M059J (cell line): ENCODE measurements at places on chromosomes 2 and 18. TPM values are rescaled to one million over a fixed set of nuclear protein-coding genes. Genes with fewer than 3 reads are reported as not detected.

GRCh38 chr18:49613141-49613640, 51.3 kb downstream of the LIPG start:
- peak; percentile 27 for DNase-seq

- no peak for DNase-seq
Observed at GRCh38 chr2:83873110-83873509, 586.0 kb downstream of the SUCLG1 start.

DNA sequence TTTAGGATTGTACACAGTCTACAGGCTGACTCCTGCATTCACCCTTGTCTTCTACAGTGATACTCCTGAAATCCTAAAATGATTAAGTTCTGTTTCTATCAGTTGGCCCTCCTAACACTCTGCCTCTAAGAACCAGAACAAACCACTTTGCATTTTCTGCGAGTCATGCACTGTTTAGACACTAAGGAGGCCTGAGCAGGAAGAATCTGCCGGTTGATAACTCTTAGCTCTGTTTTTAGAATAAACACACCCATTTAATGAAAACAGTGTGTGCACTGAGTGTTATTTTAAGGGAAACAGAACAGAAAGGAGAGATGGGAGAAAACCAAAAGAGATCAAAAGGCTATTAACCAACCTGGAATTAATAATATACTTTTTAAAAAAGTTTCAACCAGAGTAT, 22.9 kb upstream of the SSB start:
- peak; percentile 43 for DNase-seq

GRCh38 chr2:65021709-65022108, 32.5 kb downstream of the SLC1A4 start:
- DNase-seq = no peak

- DNase-seq = no peak
Observed at GRCh38 chr2:42890791-42891355, 98.5 kb upstream of the HAAO start.

DNA sequence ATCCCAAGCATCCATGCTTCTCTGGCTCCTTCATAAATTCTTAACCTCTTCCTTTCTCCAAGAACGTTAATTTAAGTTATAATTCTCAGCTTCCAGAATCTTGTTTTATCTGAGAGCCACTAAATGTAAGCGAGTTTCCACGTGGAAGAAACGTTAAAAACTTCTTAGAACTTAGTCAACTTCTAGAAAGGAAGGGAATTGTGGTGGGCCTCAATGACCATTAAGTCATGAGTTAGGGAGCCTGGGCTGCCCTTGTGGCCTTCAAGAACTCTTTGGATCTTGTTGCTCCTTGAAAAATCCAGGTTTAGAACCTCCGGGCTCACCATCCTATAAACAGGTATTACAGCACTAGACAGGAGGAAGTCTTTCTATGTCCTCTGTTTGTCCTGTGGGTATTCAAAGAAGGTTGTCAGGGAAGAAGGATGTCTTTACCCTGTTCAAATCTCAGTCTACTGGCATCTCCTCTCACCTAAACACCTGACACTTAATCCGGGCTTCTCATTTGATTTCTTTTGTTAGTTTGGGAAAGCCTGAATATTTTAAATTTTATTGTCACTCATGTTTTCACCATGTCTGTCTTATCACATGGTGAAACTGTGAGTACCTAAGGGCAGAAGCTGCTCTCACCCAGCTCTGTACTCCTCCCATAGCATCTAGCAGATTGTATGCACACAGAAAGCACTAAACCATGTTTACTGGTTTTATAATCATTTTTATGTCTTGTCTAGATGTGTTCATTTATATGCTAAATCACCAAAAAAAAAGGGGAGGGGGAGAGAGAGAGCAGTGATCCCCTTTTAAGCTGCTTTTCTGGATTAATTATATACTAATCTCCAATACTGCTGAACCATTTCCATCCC, 6.3 kb downstream of the RND3 start:
- DNase-seq = no peak

DNA sequence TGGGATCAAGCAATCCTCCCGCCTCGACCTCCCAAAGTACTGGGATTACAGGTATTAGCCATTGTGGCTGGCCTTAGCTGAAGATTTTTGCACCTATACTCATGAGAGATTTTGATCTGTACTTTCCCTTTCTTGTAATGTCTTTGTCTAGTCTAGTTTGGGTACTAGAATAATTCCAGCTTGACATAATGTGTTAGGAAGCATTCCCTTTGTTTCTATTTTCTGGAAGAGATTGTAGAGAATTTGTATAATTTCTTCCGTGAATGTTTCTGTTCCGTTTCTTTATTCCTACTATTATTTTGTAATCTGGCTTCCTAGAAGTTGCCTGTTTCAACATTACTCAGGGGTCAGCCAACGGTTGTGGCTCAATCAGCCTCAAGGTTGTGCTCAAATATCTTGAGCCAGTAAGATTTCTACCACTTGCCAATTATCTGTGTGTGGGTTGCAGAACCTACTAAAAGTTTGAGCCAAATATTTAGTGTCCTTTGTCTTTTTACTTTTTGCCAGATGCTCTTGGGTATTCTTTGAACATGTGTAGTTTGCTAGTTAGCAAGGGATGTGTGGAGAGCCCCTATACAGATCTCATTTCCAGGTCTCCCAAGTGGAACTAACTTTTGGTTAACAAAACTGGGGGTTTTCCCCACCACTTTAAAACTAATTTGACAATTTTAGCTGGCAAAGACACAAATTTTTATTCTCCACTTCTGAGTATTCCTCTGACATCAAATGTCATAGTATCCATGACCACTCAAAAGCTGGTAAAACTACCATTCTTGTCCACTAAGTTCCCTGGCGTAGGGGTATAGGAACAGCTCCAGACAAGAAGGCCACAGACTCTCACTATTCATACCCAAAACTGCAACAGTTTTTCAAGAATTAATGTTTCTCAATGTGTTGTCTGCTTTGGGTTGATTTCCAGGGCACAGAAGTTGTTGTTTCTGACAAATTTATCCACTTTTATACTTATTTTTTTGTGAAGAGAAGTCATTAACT, 42.8 kb upstream of the BAZ2B start:
- no peak for DNase-seq

- no peak for DNase-seq
Observed at GRCh38 chr2:101969723-101970122, 22.0 kb upstream of the IL1R2 start.

GRCh38 chr2:73101626-73102256, 11.0 kb downstream of the RAB11FIP5 start:
- peak; percentile 80 for DNase-seq

GRCh38 chr2:11775384-11775783, 29.0 kb downstream of the LPIN1 start:
- peak; percentile 42 for DNase-seq

DNA sequence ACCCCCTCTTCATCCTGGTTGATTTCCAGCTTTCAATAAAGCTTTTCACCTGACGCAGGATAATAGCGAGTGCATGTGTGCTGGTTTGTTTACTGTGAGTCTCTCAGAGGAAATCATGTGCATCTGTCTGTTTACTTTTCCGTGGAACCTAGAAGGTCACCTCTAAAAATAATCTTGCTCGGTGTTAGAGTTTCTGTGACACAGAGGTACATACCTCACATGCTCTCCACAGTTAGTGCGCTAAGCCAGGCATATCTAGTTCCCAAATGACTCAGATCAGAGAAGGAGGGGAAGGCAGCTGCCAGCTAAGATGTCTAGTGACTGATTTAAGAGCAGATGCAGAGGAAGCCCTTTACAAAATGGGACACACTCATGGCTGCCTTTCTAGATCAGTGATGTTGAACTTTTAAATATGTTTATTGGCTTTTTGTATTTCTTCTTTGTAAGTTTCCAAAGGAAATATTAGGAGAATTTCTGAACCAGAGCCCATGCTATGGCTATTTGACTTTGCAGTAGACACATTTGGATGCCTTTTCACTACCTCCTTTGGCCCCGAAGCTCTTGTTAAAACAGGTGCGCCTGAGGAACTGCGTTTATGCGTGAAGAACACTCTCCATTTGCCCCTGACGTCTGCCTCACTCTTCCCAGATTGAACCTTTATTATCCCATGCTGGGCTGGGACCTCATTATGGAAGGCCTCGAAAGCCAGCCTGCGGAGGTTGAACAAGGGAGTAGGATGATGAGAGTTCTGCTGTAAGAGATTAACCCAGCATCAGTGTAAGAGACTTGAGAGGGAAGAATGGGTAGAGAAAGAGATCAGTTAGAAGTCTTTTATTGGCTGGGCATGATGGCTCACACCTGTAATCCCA, 145.6 kb downstream of the FAM161A start:
- DNase-seq = peak; percentile 79

GRCh38 chr18:2570772-2571199, 519 bp downstream of the METTL4 start:
- DNase-seq = peak; percentile 70

GRCh38 chr2:83014462-83014861, 1444.6 kb downstream of the SUCLG1 start:
- DNase-seq = no peak

GRCh38 chr2:149090706-149091105, 52.2 kb downstream of the LYPD6B start:
- DNase-seq = peak; percentile 26

- no peak for DNase-seq
Observed at GRCh38 chr2:46304635-46305034, 7.4 kb downstream of the EPAS1 start.

Gene PGAP1
- 2.2 and 3.1 TPM in 2 replicates for total RNA-seq

Gene CAPN13
- not detected in 2 replicates for total RNA-seq

Gene NR4A2
- total RNA-seq = 0.20 TPM in 1 of 2 replicates, not detected in the other

Gene LTBP1
- 4.4 and 9.2 TPM in 2 replicates for total RNA-seq

Gene CACNB4
- 0.12 TPM in 1 of 2 replicates, not detected in the other for total RNA-seq

Gene RAB17
- total RNA-seq = 0.30 and 1.8 TPM in 2 replicates

Gene CSRNP3
- total RNA-seq = 0.27 and 0.32 TPM in 2 replicates

Gene CPLX4
- total RNA-seq = not detected in 2 replicates
